ENCODE measurements at places on chromosomes 5 and 9.

- no peak for DNase-seq
These were observed 39.5 kb downstream of the LARP1 start for GRCh38 chr5:154794525-154795234.

- DNase-seq: no peak
These were observed 51.8 kb upstream of the CDKN2B start for GRCh38 chr9:22060831-22061383.

DNA sequence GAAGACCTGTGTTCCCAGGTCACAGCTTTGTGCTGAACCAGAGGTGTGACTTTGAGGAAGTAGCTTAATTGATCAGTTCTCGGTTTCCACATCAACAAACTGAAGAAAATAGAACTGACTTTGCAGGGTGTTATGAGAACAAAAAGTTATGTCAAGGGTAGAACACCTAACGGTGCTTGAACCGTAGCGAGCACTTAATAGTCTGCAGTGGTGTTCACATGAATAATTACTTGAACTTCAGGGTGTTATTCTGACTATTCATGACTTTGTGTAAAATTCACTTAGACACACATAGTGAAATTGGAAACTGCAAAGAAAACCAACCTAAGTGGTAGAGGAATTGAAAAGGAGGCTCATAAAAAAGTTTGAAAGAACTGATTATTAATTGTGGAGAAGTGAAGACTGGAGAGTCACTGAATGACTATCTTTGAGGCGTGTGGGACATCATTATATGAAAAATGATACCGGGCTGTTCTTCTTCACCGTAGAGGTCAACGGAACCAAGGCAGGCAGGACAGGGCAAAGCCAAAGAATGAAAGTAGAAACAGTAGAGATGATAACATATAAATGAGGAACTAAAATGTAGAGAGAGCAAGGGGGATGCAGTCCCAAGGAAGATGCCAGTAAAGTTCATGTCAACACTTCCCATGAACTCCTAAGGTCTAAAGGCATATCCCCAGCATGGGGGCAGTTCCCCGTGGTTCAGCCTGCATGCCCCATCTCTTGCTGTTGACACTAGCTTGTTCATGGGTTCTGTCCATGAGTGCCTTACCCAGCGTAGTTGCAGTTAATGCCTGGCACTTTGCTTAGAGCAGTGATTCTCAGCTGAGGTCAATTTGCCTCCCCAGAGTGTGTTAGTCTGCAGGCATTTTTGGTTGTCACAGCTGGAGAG is 118.7 kb downstream of the ZNF462 start:
- no peak for DNase-seq

- DNase-seq: no peak
These were observed 604.5 kb downstream of the ISL1 start for GRCh38 chr5:51987669-51988209.

DNA sequence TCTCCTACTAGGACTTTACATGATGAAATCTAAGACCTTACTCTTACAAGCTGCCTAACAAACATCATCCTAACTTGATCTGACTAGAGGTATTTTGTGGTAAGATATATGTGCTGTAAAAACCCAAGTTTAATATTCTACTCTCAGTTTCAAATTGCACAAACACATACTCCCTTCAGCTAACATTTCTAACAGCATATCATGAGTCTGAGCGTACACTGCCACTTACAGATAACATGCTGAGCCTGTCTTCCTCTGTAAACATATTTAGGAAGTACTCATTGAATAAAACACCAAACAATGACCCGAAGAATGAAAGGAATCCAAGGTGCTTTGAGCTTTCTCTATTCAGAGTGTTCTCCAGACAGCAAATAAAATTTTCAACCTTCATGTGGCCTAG is 7.9 kb upstream of the ESM1 start:
- DNase-seq: peak; percentile 36

DNA sequence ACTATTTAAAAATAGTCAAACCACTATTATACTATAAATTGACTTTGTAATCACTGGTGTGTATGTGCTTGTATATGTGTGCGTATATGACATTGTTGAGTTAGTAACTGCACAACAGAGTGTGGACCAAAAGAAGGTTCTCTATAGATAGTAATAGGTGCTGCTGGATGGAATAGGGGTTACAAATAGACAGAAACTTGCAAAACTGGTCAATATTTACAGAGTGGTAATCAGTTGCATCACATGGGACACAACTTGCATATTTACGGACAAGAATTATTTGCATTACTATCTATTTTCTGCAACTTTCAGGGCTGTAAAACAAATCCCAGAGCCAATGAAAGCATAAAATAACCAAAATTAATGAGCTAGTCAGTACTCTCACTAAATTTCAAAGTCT is 42.4 kb downstream of the TNFSF8 start:
- DNase-seq: no peak

DNA sequence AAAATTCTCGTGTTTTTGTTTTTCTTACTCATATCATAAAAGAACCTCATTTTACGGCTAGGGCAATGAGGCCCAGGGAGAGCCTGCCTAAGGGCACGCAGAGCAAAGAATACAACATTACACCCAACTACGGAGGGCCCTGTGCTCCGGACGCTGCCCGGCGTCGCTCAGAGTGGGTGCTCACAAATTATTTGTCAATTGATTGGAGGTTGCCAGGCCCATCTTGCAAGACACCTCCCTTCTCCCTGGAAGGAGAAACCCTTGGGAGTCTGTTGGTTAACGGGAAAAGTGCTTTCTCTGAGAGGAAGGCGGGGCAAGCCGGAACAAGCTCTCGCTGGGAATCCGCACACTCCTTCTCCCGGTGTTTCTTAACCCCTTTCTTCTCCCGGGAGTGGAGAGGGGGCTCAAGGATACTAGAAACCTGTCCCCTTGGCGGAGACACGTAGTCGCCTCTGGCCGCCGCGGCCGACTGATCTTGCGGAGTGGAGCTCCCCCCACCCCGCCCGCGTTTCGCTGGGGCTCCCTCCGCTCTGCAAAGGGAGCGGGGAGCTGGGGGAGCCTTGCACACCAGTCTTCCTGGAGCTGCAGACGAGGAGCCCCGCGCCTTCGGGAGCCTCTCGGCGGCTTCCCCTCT is 599.3 kb upstream of the SGCD start:
- no peak for DNase-seq

All from HT1080 (cell line).